ENCODE measurements at places on chromosomes 11 and 22.

DNA sequence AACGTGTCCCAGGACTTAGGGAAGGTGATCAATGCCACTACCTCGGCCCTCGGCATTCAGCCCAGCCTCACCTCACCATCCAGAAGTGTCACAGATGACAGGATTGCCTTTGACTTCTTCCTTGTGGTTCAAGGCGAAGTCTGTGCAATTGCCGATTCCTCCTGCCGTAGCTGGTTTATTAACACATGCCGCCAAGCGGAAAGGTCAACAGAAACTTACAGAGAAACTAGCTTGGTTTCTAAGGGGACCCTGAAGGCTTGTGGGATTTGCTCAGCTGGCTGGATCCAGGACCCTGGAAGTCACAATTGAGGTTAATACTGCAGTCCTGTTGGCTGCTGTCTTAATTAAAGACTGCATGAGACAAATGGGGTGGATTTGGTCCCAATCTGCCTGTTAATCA is 65.6 kb downstream of the SHANK2 start:
- DNase-seq = no peak

DNA sequence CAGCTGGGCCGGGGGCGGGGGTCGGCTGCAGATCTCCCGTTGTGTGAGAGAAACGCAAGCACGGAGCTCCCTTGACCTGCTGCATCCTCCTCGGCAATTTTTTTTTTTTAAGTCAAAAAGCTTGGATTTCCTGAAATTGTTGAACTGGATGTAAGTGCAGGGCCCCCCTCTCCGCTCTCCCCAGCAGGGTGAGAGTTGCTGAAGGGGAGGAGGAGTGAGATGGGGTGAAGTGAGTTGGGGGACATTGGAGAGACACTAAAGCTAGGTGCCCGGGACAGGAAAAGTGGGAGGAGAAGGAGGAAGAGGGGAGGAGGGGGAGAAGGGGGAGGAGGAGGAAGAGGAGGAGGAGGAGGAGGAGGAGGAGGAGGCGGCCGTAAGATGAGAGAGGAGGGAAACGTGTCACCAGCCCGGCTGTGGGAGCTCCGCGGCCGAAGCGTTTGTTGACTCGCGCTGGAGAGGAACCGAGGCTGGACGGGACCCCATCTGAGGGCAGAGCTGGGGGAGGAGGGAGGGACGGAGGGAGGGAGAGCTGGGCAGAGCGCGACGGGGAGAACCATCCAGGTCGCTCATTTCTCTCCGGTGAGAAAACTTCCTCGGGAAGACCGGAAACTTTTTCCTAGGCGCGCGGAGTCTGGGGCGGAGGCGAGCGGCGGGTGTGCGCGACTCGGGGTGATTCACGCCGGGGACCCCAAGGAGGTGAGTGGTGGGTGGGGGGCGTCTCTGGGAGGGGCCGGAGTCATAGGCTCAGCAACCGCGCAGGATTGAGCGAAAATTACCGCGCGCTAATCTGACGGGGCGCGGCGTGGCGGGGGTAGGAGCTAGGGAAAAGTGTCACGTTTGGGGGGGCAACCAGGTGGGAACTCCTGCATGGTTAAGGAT is 80.2 kb downstream of the PRR5L start:
- DNase-seq = peak; percentile 11

GRCh38 chr11:34552270-34552669 is 38.7 kb upstream of the ELF5 start:
- DNase-seq = no peak

GRCh38 chr22:32713737-32714457 is 87.6 kb upstream of the TIMP3 start:
- DNase-seq = no peak

DNA sequence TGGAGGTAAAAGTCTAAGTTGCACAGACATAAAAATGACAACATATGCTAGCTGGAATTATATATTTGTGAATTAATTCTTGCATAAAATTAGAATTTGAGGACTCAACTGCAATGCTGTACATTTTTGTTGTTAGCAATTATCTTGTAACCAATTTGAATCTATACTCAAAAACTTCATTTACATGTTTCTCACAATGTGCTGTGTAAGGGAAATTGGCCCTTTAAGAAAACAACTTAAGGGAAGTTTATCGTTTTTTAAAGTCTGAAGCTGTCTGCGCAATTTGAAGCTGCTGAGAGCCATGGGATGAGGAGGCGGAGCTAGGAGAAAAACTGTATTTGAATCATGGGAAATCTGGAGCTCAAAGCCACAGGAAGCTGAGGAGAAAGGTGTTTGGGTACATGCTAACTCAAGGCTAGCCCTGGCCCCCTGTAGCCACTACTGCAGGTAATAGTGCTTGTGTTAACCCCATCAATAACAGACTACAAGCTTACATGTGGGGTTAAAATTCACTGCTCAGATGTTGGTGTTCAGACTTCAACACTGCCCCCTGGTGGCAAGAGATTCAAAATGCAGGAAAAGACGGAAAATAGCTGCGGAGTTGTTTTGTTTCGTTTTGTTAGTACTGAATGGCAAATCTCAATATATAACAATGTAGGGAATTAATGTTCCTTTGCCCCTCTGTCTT is 126.1 kb downstream of the BRD1 start:
- DNase-seq = no peak

GRCh38 chr11:77753230-77753629 is 67.3 kb downstream of the RSF1 start:
- DNase-seq = no peak

- DNase-seq = peak; percentile 76
Observed at GRCh38 chr11:118607401-118608359, at the start of gene PHLDB1. TSS of gene PHLDB1 (plus strand) at chr11:118607615. CDS start at chr11:118613837, 6,222 bp downstream.

GRCh38 chr11:47185305-47186075 is 744 bp downstream of the PACSIN3 start:
- no peak for DNase-seq

GRCh38 chr11:62909107-62909894 is 11.9 kb downstream of the CHRM1 start:
- peak; percentile 74 for DNase-seq

Measured in HEK293T (cell line).